Dermis microvascular lymphatic vessel endothelial cell (primary cell): ENCODE measurements at places on chromosomes 7 and 10. TPM values are rescaled to one million over a fixed set of nuclear protein-coding genes. Genes with fewer than 3 reads are reported as not detected.
A peak's percentile ranks its signal among the peaks of the same experiment; 100 is the strongest.

IFIT1 gene
- 1.0 and 1.8 TPM in 2 replicates for total RNA-seq

DNA sequence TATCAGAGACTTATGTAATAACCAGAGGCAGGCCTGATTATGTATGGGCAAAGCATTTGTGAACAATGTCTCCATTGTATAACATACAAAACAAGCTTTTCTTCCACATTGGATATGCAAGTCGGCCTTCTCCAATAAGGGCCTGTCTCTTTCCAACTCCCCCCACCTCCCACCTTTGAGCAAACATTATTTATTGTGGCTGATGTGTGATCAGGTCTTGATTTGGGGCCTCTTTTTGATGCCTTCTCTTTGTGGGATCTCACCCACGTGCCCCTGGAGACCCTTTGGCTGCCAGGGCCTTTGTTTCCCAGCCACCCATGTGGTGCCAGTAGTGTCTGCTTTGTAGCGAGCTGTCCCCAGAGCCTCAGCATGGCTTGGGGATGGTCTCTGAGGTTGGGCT, 53.0 kb downstream of the TCF7L2 start:
- no peak for DNase-seq

- DNase-seq = no peak
Measured at GRCh38 chr7:131436384-131436783, 108.7 kb downstream of the MKLN1 start.

- DNase-seq = no peak
Measured at GRCh38 chr7:94739180-94739579, 83.2 kb upstream of the SGCE start.

UCMA gene
- not detected in 2 replicates for total RNA-seq

CARD11 gene
- total RNA-seq = 3.2 and 7.0 TPM in 2 replicates

OR13A1 gene
- total RNA-seq = not detected in 2 replicates

GRCh38 chr10:51479711-51480110, 219.7 kb downstream of the CSTF2T start:
- no peak for DNase-seq

- DNase-seq = no peak
Measured at GRCh38 chr7:101232141-101232850, 5.3 kb downstream of the CLDN15 start.

BHLHA15 gene
- 0.51 TPM in 2 replicates for total RNA-seq

SSC4D gene
- total RNA-seq = 0.51 and 0.63 TPM in 2 replicates

MCM7 gene
- 54.0 and 106 TPM in 2 replicates for total RNA-seq

TSPAN12 gene
- total RNA-seq = 43.6 and 89.3 TPM in 2 replicates

GRCh38 chr7:150897502-150898474, 45.5 kb downstream of the AOC1 start:
- DNase-seq = peak; percentile 12

GRCh38 chr10:109933984-109934565, 10.8 kb upstream of the XPNPEP1 start:
- DNase-seq = peak; percentile 30

GRCh38 chr7:51229620-51230323, 86.8 kb downstream of the COBL start:
- no peak for DNase-seq

DNA sequence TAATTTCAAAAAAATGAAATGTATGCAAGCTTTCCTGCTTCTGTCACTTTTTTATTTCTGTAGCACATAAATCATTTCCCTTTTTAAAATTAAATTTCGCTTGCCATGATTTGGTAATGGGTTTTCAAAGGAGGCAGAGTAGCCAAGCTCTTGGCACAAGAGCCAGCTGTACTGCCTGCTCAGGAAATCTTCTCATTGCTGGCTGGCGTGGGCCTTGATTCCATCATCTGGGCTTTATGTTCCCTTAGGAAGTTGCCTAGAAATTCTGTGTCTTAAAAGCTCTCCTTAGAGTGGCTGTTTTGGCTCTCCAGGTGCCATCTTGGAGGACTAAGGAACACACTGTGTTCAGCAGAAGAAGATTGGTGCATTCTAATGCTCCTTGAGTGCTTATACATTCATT, 107.4 kb downstream of the ARID5B start:
- DNase-seq = no peak

- DNase-seq = peak; percentile 93
Measured at GRCh38 chr7:123748734-123749536, at the start of gene WASL. Gene WASL (minus strand): TSS chr7:123749003. CDS start chr7:123748734, 269 bp downstream.

AMPH gene
- total RNA-seq = 0.13 TPM in 1 of 2 replicates, not detected in the other

POM121L12 gene
- total RNA-seq = not detected in 2 replicates

TUBAL3 gene
- total RNA-seq = not detected in 2 replicates

- DNase-seq = no peak
Measured at GRCh38 chr7:4931943-4932342, 27.0 kb downstream of the MMD2 start.

GRCh38 chr7:156105337-156106106, 293.3 kb upstream of the SHH start:
- DNase-seq = no peak

DNA sequence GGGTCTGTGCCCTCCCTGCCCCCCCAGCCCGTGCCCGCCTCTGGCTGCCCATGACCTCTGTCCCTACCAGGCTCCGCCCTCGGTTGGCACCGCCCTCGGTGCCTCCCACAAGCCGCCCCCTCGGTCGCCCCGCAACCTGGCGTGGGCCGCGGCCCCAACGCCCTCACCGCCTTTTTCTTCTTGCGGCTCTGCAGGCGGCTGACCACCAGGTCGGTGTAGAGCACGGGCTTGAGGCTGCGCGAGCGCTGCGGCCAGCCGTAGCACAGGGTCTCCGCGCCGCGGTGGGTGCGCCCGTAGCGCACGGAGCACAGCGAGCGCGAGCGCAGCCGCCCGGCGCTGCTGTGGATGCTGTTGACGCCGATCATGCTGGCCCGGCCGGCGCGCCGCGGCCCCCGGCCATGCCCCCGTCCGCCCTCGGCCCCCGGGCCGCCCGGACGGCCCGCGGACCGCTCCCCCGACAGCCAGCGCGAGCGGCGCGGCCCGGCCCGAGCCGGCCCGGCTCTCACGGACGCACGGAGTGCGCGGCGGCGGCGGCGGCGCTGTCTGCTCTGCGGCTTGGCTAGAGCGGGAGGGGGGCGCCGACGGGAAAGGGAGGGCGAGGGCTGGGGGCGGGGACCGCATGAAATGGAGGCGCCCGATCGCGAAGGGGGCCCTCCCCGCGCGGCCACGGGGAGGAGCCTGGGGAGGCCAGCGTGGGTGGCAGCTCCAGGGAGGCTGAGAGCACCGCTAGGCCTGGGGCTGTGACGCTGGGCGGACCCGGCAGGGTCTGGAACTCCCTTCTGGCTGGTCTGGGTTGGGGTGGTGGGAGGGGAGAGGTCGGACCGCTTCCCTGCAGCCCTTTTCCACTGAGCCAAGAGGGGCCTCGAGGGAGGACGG, 9.6 kb downstream of the PSD start:
- DNase-seq = peak; percentile 14

GRCh38 chr10:31759124-31759798, 169.4 kb downstream of the ARHGAP12 start:
- DNase-seq = peak; percentile 85

GRCh38 chr7:134903073-134903790, 83.1 kb upstream of the AGBL3 start:
- no peak for DNase-seq

ANKRD2 gene
- 0.13 and 0.26 TPM in 2 replicates for total RNA-seq

DNA sequence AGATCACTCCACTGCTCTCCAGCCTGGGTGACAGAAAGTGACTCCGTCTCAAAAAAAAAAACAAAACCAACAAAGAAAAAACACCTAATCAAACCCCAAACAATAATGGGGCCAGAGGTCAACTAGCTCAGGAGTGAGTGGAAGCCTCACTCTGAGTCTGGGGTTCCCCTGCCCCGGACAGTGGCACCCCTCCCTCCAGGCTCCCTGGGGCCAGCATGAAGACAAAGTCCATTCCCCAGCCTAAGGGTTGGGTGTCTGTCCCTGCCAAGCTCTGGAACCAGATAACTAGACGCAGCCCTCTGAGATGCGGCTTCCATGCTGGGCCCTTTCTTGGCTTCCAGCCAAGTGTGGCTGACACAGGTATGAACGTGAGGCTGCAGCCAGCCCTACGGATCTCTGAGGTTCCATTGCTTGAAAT, 1.7 kb upstream of the FUOM start:
- no peak for DNase-seq

- no peak for DNase-seq
Measured at GRCh38 chr10:79946271-79947082, 2.4 kb downstream of the SFTPD start.

DNA sequence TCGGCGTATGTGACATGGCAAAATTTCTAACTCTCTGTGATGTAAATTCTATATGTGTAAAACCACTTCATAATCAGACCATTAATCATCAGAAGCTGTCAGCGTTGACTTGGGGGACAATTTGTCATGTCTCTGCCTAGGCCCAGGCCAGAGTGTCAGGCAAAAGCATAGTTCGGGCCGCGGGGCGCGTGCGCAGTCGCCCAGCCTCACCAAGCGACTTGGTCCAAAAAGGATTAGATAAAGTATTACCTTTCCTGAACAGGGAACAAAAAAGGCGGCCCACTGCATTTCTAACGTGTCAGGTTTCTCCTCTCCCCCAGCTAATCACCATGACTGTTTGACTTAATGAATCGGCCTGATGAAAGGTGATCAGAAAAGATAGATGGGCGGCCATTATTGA, 114.2 kb downstream of the EBF3 start:
- no peak for DNase-seq

DNA sequence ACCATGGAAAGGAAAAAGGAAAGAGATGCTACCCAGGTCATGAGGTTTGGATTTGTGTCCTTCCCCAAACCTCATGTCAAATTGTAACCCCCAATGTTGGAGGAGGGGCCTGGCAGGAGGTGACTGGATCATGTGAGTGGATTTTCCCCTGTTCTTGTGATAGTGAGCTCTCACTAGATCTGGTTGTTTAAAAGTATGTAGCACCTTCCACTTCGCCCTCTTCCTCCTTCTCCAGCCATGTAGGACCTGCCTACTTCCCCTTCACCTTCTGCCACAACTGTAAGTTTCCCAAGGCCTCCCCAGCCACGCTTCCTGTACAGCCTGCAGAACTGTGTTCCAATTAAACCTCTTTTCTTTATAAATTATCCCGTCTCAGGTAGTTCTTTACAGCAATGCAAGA, 113.9 kb downstream of the FAM107B start:
- DNase-seq = no peak

GRCh38 chr10:80407812-80408241, 524 bp upstream of the PRXL2A start:
- DNase-seq = peak; percentile 62

- DNase-seq = no peak
Measured at GRCh38 chr10:34008656-34009055, 674.2 kb upstream of the NRP1 start.

- no peak for DNase-seq
Measured at GRCh38 chr10:28875549-28876081, 198.3 kb downstream of the BAMBI start.

TRIM73 gene
- 0.90 and 1.0 TPM in 2 replicates for total RNA-seq

DNA sequence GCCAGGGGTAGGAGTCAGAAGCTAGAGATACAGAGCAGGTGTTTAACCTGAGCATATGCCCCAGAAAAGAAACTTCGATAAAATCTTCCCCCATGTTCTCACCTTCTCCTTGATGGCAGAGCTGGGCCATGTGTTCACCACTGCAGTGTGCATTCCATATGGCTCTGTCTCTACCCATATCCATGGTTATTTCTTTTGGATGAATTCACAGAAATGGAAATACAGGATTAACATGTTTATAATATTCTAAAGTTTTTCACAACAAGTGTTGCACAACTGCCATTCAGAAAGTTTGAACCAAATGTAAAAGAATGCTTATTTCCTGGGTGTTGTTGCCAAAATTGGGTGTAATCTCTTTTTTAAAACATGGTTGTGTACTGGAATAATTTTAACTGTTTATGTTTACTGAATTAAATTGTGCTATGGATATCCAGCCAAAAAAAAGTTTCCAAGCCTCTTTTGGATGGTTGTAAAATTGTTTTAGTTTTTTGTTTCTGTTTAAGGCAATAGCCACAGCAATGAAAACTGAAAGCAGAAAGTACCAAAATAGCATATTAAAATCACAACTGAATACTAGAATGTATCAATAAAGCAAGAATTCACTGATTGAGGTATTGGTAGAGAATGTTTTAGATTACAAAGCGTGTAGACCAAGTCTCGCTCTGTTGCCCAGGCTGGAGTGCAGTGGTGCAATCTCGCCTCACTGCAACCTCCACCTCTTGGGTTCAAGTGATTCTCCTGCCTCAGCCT, 19.9 kb upstream of the CCNY start:
- DNase-seq = no peak

GRCh38 chr7:138144958-138145357, 68.7 kb downstream of the AKR1D1 start:
- DNase-seq = no peak

PCGF6 gene
- 9.2 TPM in 2 replicates for total RNA-seq

GNGT1 gene
- not detected in 2 replicates for total RNA-seq
